ENCODE measurements at places on chromosomes 1 and 21. TPM values are rescaled to one million over a fixed set of nuclear protein-coding genes. Genes with fewer than 3 reads are reported as not detected.

PBX1 gene
- total RNA-seq: 28.8 TPM

ADAM30 gene
- not detected for total RNA-seq

BMP8A gene
- not detected for total RNA-seq

DNA sequence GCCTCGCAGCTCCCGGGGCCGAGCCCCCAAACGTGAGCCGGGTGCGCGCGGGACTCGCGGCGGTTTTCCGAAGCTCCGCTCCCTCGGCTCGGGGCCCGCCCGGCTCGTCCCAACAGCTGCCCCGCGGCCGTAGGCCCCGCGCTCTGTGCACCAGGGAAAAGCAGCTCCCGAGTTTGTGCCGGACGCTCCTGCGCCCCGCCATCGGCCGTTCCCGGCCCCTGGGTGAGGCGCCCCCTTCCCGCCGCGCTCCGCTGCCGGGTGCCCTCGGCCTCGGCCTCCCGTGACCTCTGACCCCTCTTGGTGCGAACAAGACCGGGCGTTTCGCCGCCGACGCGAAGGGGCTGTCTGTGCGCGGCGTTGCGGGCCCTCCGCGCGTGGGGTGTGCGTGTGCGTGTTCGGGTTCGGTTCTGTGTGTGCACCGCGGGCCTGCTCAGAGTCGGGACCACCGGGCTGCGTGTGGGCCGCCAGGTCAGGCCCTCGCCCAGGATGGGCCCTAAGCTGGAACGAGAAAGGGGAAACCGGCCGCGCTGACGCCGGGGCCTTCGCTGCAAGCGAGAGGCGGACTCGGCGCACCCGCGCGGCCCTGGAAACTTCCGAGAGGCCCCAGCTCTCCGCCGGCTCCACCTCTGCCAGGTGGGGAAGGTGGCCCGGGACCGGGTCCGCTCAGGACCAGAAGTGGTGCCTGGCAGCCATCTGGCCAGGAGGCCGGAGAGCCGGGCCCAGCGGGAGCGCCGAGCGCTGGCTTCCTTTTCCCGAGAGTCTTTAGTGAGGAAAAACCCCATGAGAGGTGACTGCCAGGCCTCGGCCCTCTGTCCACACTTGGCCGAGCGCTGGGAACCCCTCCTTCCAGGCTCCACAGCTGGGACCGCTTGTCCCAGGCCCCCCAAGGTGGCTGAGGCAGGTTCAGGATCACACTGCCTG lies 1.9 kb downstream of the PRDM16 start:
- DNase-seq: no peak

DNA sequence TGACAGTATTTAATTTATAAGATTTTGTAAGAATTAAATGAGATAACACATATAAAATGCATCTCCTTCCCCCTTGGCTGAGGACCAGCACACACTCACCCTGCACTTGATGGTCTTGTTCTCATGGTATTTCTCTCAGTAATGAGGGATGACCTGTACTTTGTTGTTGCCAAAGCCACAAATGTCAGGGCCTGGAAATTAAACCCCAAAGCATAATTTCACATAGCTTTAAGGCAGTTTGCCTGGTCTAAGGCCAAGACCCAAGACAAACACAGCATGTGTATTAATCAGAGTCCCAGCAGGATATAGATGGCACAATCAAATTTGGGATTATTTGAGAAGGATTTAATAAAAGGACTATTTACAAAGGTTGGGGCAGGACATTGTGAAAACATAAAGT lies 48.6 kb upstream of the EPS15 start:
- DNase-seq: no peak

- no peak for DNase-seq
Measured at GRCh38 chr1:53949023-53949990, 3.2 kb downstream of the LRRC42 start.

DENND2C gene
- total RNA-seq: 33.6 TPM

DNA sequence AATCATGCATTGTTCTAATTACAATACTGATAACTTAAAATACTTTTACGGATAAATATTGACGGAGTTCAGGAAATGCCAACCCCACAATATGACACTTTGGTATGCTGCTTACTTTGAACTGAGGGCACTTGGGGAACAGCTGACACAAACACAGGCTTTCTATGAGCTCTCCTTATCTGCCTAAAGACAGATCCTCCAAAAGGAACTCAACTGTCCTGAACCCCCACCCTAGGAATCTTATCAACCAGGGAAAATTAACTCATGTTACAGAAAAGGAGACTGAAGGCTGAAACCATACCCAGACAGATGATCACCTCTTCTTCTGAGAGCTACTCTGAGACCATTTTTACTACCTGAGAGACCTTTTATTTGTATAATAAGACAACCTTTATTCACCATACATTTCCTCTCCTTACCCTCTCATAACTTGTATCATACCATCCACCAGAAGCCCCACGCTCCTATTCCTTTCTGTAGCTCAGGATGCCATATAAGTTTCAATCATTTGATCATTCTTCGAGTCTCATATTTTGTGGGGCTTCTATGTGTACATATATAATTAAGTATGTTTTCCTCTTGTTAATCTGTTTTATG lies 239.5 kb downstream of the FAF1 start:
- DNase-seq: no peak

DNA sequence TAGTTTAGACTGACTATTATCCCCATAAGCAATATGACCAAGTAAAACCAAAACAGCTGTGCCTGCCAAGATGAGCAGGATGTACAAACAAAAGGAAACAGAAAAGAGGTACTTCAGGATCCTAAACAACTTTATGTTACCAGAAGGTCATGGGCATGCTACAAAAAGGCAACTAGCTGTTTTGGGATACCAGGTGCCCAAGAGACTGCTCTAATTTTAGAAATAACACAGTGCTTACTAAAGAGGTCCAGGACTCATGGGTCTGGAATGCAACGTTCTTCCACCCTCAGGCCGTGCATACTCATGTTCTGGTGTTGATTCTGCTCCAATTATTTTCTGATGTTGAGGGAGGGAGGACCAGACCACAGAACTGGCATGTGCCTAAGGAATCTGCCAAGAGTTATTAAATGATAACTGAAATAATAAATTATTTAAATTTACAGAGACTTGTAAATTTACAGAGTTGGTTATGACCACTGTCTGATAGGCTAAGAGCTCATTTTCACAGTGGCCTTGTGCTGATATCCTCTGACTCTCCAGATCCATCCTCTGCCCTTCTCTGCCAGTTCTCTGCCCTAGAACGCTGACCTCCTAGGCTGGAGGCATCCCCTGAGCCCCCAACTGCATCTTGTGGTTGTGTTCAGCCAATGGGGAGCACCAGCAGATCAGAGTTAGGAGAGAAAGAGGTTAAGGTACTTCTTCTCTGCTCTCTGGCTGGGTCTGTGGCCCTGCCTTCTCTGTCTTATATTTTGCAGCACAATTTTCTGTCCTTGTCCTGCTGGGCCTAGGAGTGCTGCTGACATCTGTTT lies 37.7 kb upstream of the BCL10 start:
- no peak for DNase-seq

DNA sequence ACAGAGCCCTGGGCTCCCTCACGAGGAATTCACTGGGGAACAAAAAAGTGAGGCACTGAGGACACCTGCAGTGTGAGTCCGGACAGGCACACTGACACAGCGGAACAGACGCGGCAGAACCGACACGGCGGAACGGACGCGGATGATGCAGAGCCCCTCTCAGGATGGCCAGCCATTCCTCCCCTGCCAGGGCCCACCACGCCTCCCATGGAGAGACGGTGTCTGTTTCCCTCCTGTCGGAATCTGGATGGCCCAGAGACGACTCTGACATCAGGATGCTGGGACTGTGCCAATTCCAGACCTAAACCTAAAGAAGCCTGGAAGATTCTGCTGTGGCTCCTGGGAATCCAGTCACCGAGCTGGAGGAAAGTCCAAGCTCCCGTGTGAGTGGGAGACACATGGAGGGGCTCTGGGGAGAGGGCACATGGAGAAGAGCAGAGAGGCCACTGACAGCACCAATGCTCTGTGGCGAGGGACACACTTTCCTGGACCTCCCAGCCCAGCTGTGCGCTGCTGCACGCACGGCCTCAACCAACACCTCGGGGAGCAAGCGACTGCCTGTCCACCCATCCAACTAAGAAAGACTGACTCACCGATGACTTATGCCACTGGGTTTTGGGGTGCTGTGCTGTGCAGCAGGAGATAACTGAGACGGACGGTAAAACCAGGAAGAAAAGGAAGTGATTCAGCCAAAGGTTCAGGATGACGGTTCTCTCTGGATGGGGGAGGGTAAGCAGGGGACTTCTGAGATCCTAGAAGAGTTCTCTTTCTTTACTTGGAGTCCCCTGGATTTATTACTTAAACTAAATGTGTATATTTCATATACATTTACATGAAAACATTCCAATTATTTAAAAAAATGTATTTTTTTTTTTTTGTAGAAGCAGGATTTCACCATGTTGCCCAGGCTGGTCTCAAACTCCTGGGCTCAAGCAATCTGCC lies 23.3 kb downstream of the ZBTB17 start:
- DNase-seq: no peak

- no peak for DNase-seq
Measured at GRCh38 chr1:10704368-10704882, 92.0 kb downstream of the CASZ1 start.

RGS16 gene
- total RNA-seq: 0.40 TPM

GRCh38 chr1:114549137-114549536 lies 32.3 kb downstream of the BCAS2 start:
- no peak for DNase-seq

PTPRC gene
- 4.7 TPM for total RNA-seq

ATF3 gene
- total RNA-seq: 151 TPM

DNA sequence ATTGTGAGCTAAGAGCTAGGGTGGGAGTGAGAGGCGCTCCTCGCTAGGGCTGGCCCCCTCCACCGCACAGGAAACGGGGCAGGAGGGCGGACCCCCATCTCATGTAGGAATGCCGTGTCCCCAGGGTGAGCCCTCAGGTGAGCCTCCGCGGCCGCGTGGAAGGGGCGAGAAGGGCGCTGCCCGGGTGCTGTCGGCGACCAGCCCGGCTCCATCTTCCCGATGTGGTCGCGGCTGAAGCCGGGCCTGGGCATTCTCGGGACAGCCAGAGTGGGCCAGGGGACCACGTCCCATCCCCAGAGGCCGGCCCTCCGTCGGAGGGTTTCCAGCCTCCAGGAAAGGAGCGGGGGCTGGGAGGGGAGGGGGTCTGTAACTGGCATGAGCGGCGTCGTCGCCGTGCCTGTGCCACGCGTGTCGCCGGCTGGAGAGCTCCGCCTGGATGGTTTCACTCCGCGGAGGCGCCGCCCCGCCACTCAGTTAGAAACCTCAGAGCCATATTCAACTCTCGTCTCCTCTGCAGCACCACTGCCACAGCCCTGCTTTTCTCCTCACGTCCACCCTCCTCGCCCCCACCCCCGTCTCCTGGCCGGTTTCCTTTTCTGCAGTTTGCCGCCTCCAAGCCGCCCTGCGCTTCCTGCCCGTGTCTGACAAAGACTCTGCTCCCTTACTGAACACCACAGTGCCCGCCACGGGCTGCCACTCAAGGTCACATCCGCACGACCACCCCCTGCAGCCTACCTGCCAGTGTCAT lies at the start of gene TMEM269:
TSS of gene TMEM269 (plus strand) at position 46 of the 748 bp plus-strand sequence. CDS start 4,903 bp downstream, outside the sequence.
- DNase-seq: peak; percentile 82

DNA sequence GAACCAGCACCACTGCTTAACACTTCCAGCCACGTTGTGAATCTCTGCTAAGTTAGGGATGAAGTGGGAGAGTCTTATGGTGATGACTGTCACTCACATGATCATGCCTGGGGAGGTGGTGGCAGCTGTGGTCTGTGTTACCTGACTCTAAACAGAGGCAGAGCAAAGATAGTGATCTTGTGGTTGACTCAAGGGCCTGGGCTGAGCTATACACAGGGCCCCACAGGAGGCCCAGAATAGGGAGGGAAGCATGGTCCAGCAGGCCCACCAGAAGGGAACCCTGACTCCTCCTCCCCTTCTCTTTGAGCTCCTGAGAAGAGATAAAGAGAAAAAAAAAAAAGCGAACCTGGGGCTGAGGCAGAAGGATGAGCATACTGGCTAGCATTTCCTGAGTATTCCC lies 55.0 kb downstream of the PLXNA2 start:
- no peak for DNase-seq

DNA sequence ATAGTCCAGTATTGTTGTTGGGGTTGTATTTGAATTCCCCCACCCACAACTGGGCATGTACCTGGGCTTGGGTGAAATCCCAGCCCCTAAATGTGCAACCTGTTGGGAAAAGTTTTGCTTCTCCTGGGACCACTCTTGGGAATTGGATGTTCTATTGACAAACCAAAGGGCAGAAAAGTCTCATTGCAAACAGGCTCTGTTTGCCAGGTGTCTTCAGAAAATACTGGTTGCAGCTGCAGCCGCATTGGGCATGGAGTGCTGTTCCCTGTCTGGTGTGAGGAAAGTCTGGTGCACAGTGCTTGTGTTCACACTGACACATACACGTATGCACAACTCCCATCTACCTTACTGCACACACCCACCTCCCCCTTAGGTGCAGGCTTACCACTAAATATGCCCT lies 12.1 kb downstream of the PTPRU start:
- DNase-seq: no peak

- no peak for DNase-seq
Measured at GRCh38 chr1:10867914-10868598, 71.6 kb upstream of the CASZ1 start.

TCP10L gene
- total RNA-seq: not detected

RGS4 gene
- not detected for total RNA-seq

DNA sequence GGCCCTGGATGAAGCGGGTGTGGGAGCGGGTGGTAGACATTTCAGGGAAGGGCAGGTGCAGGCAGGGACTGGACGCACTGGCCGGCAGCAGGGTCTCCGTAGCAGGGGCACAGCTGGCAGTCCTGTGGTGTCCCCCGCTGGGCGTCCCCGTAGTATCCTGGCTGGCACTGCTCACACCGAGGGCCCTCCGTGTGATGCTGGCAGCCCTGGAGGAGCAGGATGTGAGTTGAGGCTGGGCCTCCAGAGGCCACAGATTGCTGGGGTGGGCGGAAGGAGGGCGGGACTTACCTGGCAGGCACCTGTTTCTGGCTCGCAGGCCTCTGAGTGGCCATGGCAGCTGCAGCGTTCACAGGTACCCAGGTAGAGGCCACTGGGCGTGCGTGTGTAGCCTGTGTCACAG lies 62.3 kb downstream of the LDLRAD2 start:
- no peak for DNase-seq

- no peak for DNase-seq
Measured at GRCh38 chr1:18947570-18947969, 8.9 kb downstream of the IFFO2 start.

DNA sequence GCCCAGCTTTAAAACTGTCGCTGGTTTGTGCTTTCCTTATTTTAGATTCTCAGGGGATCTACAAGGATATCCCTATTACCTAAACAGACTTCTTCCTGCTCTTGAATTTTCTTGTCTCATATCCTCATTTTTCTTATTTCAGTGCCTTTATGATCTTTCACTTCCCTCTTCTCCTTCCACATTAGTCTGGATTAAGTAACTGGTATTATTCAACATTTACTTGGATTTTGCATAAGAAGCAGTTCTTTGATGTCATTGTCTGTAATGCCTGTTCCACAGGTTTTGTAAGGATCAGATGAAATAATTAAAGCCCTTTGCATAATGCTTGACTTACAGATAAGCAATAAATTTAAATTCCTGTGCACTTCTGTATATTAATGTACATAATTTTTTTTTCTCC lies 26.5 kb downstream of the CXADR start:
- DNase-seq: no peak

DNA sequence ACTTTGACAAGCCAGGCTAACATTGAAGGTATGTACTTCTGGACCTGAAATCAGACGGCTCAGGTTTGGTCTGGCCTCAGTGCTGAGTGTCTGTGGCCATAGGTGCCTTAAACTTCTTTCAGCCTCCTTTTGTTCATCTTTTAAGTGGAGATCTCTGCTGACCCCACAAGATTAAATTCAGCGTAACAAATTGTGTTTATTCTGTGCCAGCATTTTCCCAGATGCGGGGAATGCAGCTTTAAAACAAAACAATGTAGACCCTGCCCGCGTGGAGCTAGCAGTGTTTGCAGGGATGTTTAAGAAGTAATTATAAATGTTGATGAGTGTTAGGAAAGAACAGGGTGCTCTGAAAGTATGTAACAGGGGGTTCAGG lies 923 bp downstream of the CAP1 start:
- no peak for DNase-seq

NECTIN4 gene
- 187 TPM for total RNA-seq
